ENCODE measurements at places on chromosomes 6 and 20.

DNA sequence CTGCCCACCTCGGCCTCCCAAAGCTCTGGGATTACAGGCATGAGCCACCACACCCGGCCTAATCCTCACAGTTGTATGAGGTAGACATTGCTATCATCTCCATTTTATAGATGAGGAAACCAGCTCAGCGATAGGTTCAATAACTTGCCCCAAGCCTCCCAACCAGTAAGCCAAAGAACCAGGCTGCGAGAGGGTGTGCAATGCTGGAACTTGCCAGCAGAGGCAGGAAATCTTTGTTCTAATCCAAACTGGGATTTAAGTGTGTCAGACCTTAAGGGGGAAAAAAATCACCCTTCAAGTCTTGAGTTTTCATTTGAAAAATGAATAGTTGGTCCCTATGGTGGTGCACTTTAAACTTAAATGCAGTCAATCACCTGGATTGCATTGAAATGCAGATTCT, 20.1 kb upstream of the RNGTT start:
- no peak for DNase-seq

- no peak for DNase-seq
These were observed 27.7 kb downstream of the RIPOR2 start for GRCh38 chr6:24907919-24908649.

GRCh38 chr6:45813943-45814342, 201.7 kb downstream of the CLIC5 start:
- no peak for DNase-seq

- no peak for DNase-seq
These were observed 119.9 kb downstream of the SULF2 start for GRCh38 chr20:47665221-47665991.

DNA sequence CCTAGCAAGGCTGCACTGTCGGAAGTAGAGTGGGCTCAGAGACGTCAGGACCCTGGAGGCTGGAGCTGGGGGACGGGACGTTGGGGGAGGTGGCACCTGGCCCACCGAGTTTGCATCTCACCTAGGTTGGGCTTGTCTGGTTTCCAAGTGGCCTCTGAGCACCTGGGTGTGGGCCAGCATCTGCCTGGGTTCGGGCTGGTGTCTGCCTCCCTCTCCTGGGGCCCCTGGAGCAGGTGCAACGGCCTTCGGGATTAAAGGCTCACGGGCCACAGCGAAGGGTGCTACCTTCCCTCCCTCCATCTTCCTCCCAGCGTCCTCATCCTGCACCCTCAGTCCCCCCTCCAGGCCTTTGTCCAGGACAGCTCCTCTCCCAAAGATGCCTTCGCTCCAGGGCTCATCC, 6.0 kb downstream of the HRH3 start:
- DNase-seq: no peak

DNA sequence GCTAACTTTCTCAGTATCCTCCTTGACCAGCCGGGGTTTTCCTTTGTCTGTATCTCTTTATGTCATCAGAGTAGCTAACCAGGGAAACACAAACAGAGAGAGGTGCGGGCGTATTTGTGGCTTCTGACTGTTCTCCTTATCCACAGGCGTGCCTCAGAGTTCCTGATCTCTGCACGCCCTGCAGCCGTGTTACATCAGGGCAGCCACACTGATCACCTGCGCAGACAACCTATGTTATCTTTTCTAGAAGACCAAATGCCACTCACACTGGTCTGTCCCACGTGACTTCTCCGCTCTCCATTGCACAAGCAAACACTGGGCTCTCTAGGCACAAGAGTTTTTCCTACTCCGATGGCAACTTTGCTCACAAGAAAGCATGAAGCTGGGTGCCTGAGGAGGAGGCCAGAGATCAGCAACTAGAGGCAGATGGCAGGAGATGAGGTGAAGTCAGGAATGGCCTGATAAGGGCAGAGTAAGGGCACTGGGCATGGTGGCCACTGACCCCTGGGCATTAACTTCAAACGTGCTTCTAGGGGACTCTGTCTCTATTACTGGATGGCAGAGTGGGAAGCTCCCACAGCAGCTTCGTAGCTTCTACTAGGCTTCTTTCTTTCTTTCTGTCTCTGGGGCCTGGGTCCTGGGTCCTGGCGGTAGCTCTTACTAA, 4.5 kb downstream of the PDE10A start:
- DNase-seq: no peak

DNA sequence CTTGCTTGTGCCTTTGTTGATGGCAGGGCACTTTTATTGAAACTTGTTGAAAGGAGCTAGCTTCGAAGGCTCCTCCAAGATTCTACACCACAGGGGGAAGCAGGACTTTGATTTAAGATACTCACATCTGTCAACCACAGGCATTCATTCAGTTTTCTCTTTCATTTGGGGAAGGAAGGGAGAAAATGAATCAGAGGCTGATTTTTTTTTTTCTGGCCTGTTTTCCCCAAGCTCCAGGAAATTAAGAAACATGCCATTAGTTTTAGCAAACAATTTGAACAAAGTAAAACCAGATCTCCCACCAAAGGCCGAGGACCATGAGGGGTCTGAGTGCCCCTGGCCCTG, 8.7 kb upstream of the APCDD1L start:
- no peak for DNase-seq

DNA sequence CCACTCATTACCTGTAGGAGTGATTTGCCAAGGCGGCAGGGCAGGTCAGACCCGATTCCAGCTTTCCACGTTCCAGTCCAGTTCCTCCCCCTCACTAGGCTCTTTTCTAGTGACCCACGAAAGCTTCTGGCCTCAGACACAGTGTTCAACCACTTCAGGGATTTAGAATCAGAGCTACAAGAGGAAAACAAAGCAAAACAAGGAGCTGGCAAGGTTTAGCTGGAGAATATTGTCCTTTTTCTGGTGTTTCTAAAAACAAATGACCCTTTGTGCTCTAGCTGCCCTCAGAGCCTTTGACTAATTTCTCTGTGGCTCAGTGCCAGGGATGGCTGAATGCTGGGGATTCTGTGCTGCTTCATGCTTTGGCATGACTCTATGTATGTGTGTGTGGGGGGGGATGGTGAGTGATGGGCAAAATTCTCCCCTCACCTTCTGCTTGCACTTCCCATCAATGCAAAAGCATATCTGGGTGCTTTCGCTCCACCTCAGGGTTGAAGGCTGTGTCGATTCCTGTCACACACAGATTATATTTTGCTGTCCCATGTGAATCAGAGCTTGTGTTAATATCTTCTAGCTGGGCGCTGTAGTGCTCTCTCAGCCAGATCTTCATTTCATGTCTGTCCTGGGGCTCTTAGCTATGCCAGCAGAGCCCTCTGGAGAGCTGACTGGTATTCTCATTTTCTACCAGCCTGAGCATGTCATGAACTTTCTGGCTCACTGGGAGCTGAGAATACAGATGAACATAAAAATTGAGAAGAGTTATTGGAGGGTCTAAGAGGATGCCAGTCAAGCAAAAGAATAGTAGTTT, 19.3 kb upstream of the NEDD9 start:
- DNase-seq: no peak
